ENCODE measurements at places on chromosomes 12 and 14.

GRCh38 chr14:60575008-60575407 lies 66.1 kb downstream of the SIX6 start:
- DNase-seq = no peak

DNA sequence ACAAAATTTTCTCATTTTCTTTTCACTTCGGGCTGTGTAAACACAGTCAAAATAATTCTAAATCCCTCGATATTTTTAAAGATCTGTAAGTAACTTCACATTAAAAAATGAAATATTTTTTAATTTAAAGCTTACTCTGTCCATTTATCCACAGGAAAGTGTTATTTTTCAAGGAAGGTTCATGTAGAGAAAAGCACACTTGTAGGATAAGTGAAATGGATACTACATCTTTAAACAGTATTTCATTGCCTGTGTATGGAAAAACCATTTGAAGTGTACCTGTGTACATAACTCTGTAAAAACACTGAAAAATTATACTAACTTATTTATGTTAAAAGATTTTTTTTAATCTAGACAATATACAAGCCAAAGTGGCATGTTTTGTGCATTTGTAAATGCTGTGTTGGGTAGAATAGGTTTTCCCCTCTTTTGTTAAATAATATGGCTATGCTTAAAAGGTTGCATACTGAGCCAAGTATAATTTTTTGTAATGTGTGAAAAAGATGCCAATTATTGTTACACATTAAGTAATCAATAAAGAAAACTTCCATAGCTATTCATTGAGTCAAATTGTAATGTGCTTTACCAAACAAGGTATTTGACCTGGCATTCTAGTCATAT lies 4.8 kb downstream of the CDKN1B start:
- DNase-seq = no peak

GRCh38 chr14:51206462-51206861 lies 33.6 kb upstream of the TMX1 start:
- DNase-seq = no peak

GRCh38 chr12:2337031-2338010 lies 284.5 kb downstream of the CACNA1C start:
- DNase-seq = no peak
